ENCODE measurements at places on chromosomes 3 and 15.

DNA sequence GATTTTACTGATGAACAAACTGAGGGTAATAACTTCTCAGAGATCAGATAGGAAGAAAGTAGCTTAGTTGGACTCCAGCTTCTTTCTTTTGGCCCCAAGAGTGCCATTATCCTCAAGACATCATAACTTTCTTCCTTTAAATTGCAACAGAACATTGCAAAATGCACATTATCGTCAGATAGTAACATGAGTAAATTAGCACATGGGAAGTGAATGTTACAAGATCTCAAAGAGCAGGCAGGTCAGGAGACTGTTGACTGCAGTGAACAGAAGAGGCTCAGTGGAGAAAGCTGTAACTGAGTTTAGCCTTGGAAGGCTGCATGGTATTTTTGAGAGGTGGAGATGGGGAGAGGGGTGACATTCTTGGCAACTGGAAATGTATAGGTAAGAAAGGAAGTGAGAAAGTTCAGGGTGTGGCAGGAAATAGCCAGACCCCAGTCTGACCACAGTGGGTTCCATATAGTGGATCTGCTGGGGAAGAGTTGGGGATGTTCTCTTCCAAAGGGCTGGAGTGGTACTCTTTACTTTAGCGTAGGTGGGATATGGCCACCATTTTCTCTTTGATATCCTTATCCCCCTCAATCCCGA, 307.7 kb downstream of the RPLP1 start:
- no peak for DNase-seq

- DNase-seq: no peak
These were observed 195.7 kb upstream of the CHRNA7 start for GRCh38 chr15:31834654-31835053.

- DNase-seq: no peak
These were observed 79.3 kb downstream of the TNIK start for GRCh38 chr3:171380711-171381425.

DNA sequence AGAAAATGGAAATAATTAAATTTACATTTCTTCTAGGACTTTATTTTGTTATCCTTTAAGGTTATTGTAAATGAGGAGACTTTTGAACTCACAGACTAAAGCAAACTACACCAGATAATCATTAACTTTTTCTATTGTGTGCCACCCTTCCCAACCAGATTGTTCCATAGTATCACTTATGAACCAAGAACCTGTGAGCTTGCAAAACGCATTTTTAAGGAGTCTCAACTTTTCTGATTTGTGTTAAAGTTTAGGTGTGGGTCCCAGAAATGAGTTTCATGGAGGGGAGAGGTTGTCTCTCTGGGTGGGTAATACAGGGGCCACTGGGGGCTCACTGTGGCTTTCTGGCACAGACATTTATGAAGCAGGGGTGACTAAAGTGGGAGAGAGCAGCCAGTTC, 75.7 kb downstream of the IGF1R start:
- DNase-seq: no peak

DNA sequence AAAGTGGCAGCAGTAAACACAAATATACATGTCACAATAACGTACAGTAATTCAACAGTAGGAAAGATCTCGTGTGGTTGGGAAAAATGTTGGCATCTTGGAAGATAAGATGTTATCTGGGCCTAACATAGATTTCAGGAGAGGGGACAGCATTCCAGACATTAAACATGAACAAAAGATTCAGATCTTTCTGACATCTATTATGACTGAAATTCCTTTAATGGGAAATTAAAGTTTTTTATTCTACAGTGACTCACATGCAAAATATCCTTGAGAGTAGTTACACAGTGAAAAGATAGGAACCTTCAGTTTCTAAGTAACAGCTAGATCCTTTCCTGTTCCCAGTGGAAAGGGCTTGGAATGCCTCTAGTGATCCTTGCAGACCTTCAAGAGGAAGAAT, 9.2 kb downstream of the NDUFB5 start:
- no peak for DNase-seq

DNA sequence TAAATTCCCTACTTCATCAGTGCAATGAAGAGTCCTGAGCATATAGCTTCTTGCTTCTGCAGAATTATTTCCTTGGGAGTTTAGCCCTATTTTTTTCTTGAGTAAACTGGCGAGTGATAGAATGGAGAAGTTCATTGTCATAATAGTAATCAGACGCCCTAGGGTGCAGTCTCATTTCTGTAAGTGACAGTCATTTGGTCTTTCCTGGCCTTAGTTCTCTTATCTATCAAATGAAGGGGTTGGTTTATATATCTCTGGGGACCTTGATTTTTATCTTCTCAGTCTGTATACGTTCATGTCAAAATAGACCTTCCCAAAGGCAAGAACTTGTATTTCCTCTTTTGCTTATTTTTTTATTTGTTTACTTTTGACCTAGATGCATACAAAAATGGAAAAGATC, 9.9 kb upstream of the ALPK3 start:
- DNase-seq: no peak

DNA sequence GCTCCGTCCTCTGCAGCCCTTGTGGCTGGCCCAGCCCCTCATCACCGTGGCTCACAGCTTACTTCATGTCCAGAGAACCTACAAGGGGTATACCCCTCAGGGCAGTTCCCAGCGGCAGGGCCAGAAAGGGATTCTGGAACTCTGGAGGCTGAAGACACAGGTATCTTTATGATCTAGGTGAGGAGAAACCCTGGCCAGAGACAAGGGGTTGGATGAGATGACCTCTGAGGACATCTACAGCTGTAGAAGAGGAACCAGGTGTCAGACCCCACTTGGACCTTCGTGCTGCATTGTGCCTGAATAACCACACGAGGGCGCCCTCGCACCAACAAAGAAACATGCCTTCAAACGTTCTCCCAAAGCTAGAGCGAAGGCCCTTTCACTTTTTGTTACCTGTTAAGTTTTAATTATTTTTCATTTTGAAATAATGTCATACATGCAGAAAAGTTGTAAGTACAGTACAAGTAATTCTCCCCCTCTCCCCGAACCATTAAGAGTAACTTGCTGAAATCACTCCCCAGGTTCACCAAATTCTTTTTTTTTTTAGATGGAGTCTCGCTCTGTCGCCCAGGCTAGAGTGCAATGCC, 118.7 kb upstream of the SMAD3 start:
- peak; percentile 47 for DNase-seq

DNA sequence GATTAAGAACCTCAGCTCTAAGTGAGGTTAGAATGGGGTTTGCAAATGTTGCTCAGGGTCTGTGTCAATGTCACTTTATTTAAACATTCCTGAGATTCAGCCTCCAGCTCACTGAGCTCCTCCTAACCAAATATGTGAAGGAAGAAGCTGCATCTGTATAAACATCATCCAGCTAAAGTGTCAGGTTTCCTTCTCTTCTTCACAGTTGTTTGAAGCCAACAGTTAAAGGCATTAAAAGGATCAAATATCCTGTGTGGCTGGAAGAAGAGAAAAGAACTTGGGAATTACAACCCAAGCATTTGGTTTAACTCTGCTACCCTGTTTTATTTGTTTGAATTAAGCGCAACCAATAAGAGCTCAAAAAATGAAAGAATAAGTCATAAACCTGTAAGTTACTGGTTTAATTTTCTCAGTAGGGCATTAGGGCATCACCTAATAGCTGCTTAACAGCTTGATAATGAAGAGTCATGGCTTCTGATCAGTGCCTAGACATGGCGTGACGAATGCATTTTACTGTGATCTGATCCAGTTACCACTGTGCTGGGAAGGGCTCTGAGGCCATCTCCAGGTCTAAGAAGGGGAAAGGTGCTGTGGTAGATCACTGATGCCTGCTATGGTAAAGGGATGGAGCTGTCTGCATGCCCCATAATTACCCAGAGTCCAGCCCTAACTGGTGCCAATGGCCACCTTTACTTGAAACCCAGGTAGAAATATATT, 165.7 kb upstream of the TSC22D2 start:
- DNase-seq: no peak

- DNase-seq: no peak
These were observed 28.1 kb upstream of the ELP6 start for GRCh38 chr3:47541583-47542108.

DNA sequence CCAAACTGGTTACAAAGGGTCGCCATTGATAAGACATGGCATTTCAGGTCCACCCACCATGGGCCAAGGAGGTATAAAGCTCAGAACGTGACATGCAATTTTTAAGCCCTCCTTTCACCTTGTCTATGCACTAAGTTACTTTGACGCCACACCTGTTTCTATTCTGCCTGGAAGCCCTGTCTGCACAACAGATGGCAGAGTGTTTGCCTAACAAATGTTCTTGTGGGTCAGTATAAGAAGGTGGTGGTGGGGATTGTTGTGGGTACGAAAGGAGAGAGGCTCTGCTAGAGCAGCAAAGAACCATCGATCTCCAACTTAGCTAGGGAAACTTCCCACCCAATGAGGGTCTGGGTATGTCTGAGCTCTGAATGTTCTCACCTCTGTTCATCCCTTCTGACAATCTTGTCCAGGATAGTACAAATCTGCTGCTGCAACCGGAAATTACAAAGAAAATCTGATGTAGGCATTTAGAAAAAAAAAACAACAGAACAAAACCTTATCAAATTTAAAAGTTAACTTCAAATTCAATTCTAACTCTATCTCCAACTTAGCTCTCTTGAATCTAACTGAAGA, 945.0 kb upstream of the CFAP20DC start:
- no peak for DNase-seq

GRCh38 chr3:114178770-114179368, at the start of gene DRD3:
TSS of gene DRD3 (minus strand) at chr3:114179052. CDS start at chr3:114171992, 7,060 bp downstream.
- DNase-seq: no peak

DNA sequence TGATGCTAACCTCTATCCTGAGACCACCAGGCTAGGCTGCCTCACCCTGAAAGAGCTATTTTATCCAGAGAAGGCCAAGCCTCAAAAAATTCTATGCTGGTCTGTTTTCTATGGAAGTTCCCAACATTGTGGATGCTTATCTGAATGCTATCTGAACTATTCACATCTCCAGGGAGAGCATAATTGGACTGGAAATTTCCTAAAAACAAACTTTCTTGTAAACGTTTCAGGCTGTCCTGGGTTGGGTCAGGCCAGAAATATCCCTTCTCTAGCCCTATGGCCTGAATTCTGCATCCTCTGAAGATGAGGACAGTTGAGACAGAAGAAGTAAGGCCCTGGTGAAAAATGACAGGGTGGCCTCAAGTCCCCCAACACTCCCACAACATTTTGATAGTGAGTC, 706.4 kb upstream of the NR2F2 start:
- no peak for DNase-seq

GRCh38 chr15:60803059-60803458, 324.1 kb upstream of the ICE2 start:
- DNase-seq: no peak
